ENCODE measurements at places on chromosomes 1 and 21.

DNA sequence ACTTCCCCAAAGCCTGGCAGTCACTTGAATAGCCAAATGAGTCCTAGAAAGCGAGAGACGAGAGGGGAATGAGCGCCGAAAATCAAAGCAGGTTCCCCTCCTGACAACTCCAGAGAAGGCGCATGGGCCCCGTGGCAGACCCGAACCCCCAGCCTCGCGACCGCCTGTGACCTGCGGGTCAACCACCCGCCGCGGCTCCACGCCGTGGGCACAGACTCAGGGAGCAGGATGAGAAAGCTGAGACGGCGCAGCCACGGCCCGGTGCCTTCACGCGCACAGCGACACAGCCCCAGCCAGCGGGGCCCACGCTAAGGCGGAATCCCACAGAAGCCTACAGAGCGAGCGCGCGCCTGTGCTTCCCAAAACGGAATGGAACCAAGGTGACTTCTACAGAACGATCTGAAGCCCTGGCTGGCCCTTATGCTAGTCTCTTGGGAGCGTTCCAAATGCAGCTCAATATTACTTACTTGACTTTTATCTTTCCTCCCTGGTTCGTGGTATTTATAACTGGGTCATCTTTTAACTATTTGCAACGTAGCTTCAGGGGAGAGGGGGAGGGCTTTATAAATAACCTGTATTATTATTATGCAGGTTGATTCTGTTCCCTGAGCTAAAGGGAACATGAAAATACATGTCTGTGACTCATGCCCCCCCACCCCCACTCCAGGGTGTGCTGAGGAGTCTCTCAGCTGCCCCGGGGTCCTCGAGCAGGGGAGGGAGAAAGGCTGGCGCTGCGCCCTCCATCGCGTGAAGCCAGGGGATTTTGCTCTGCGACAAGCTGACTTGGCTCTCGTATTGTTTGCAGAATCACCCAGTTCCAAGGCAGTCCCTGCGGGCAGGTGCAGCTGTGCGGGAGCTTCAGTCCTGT is 1.7 kb downstream of the TSPEAR start:
- DNase-seq = peak; percentile 9

DNA sequence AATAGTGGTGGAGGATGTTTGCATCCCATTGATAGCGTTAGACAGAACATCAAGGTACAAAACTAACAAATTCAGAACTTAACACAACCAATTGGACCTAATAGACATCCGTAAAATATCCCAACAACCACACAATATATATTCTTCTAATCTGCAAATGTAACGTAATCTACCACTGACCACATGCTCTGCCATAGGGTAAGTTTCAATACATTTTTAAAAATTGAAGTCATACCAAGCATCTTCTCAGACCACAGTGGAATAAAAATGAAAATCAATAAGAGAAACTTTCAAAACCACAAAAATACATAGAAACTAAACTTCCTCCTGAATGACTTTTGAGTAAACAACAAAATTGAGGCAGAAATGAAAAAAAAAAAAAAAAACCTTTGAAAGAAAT is 1087.5 kb downstream of the KCNT2 start:
- DNase-seq = no peak

- no peak for DNase-seq
Observed at GRCh38 chr1:31143455-31143854, 77.9 kb upstream of the PUM1 start.

DNA sequence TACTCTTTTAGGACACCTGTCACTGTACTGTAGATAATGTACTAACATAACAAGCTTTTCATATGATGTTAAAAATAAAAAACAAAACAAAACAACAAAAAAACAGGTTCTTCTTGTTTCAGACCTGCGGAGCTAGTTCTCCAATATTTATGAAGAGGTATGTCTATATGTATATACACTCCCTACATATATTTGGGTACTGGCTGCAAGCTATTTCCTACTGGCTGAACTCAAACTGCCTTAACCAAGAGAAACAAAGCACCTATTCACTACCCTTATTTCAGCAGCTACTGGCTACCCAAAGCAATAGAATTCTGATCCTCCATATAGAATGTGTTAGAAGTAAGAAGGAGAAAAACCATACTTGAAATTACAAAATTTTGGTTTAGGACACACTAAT is 73.5 kb downstream of the ABL2 start:
- no peak for DNase-seq

GRCh38 chr1:217484871-217485270 is 146.0 kb downstream of the GPATCH2 start:
- DNase-seq = no peak

GRCh38 chr1:219945795-219946194 is 17.4 kb upstream of the SLC30A10 start:
- no peak for DNase-seq

DNA sequence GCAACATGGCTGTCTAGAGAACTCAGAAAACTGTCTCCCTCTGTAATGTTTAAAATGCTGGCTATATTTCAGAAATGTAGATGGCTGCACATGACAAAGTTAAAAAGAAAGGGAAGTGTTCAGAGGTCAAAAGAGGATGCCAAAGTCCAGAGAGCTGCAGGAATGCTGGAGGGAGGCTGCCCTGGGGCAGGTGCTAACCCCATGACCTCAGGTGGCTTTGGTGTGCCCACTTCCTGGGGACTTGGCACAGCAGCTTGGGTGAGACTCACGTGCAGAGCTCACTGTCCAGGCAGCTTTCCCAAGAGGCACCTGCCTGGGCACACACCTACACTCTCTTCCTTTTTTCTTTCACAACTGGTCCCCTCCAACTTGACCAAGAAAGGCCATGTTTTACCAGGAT is 256.4 kb downstream of the KCNJ6 start:
- DNase-seq = no peak

DNA sequence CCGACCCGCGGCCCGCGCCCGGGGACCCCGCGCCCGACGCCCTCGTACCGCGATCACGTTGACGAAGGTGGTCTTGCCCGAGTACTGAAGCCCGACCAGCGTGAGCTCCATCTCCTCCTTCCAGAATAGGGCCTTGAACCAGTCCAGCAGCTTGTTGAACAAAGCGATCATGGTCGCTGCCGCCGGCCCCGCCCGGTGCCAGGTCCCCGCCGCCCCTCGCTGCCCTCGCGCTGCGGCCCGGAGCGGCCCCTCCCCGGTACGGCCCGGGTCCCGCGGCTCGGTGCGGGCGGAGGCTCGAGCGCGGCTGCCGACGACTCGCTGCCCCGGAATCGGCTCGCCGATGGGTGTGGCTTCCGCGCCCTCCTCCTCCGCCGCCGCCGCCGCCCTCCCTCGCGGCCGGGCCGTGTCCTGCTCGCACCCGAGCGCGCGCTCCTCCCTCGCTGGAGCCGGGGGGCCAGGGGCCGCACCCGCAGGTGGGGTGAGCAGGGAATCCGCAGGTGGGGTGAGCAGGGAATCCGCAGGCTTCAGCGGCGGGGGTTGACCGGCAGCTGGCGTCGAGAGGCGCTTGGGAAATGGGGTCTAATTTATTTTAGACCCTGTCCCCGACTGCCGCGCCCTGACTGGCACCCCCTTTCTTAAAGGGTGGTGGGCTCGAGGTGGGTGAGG is at the start of gene ARL8A:
TSS of gene ARL8A (minus strand) at position 336 of the 666 bp plus-strand sequence. CDS start at position 171, 165 bp downstream.
- DNase-seq = peak; percentile 45

GRCh38 chr1:179937668-179938254 is 16.8 kb upstream of the CEP350 start:
- peak; percentile 7 for DNase-seq

DNA sequence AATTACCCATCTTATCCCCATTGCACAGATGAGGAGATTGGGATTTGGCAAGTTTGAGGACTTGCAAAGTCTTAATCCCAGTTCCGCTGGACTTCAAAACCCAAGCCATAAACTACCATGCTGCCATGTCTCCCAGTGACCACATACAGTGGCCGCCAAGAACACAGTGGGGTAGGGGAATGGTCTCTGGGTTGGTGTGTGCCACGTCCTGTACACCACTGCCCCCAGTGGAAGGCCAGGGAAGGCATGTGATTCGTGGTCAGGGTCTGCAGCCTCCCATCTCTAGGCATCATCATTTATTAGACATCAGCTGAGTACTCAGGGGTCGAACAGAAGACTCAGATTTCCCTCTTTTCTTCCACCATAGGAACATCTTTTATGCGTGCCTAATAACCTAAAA is 76.0 kb downstream of the MAN1C1 start:
- DNase-seq = no peak

GRCh38 chr21:26553898-26554297 is 19.2 kb downstream of the CYYR1 start:
- DNase-seq = no peak

DNA sequence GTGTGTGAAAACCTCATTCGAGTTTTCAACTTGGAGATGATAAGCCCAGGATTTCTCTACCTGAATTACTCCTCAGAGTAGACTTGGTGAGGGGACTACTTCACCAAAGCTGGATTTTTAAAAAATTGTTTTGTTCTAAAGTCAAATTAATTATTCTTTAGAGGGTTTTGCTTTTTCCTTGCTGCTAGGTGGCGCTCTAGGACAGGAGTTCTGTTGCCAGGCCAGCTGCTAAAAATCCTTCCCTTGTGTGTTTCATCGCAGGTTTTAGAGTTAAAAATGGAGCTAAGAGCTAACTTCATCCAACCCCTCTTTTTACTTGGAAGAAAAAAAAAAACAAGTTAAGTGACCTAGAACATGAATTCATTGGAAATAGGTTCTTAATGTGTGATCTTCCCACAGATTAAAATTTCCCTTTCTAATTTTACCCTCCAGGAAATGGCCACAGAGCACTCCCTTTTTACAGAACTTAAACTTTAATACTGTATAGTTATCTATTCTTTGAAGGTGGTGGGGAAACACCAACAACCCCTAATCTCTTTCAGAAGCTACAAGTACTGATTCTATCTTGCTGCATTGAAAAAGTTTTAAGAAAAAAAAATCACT is 36.7 kb upstream of the FAM163A start:
- DNase-seq = peak; percentile 70

DNA sequence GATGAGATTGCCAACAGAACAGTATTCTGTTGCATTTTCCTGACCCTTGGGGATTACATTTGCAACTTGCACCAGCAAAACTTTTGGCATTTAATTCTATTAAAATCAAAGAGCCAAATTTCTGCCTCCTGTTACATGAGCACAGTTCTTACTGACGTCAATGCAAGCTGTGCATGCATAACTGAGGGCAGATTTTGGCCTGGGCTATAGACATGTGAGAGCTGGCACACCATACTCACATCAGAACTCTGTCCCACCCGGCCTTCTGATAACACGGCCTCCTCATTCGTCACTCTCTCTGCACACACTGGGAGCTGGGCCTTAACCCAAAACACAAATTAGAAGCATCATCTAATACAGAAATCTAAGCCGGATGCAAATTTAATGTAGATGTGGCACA is 31.5 kb downstream of the PAPPA2 start:
- DNase-seq = no peak

DNA sequence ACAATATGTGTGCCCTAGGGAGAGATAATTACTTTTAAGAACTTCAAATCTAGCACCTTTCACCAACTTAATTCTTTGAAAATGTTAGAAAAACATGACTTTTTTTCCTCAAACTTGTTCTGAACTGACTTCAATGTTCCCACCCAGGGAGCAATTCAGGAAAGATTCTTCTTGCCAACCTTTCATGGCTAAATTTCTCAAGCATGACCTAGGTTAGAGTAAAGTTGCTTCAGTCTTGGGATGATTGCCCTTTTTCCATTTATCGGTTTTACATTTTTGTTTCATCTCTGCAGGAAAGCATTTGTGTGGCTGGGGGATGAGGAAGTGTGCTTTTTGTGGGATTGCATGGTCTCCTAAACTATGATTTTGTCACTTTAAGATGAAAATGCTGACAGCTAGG is 647.7 kb downstream of the LTN1 start:
- DNase-seq = no peak

DNA sequence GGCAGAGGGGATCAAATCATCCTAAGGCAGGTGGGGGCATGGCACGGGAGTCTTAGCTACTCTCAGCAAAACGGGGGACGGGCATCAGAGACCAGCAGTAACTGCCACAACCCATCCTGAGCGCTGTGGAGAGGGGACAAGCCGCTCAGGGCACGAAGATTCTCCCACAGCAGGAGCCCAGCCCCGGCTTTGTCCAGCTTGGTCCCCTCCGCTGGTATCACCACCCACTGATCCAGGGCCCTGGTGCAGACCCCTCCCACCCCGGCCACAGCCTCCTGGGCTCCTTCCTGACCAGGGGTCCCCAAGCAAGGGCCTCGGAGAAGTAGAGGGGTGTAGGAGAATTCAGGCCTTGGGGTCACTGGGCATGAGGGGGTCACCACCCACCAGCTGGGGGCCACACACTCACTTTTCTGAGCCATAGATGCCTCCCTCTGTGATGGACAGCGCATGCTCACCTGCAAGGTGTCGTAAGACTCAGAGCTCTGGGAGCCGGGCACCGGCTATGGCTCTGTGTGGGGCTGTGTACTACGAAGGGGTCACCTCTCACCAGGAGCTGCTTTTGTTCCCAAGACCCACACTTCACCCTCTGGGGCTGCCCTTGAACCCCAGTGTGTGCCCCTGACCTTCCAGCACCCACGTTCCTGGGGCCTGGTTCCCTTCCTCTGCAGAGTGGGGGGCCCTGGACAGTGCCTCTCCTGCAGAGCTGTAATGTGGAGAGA is 2.3 kb upstream of the SMIM1 start:
- no peak for DNase-seq

DNA sequence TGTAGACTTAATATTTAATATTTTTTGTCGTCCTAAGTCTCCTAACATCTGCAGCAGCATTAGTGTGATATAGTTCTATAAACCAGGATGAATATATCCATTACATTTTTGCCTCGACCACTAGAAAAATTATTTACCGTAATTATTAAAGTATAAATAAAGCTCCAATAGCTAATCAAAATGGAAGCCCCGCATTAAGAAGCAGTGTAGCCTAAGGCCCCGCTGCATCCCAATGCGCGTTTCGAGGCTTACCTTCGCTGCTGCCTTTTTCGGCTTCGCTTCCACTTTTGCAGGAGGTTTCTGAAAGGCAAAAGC is 891 bp downstream of the HMGN1 start:
- DNase-seq = no peak

DNA sequence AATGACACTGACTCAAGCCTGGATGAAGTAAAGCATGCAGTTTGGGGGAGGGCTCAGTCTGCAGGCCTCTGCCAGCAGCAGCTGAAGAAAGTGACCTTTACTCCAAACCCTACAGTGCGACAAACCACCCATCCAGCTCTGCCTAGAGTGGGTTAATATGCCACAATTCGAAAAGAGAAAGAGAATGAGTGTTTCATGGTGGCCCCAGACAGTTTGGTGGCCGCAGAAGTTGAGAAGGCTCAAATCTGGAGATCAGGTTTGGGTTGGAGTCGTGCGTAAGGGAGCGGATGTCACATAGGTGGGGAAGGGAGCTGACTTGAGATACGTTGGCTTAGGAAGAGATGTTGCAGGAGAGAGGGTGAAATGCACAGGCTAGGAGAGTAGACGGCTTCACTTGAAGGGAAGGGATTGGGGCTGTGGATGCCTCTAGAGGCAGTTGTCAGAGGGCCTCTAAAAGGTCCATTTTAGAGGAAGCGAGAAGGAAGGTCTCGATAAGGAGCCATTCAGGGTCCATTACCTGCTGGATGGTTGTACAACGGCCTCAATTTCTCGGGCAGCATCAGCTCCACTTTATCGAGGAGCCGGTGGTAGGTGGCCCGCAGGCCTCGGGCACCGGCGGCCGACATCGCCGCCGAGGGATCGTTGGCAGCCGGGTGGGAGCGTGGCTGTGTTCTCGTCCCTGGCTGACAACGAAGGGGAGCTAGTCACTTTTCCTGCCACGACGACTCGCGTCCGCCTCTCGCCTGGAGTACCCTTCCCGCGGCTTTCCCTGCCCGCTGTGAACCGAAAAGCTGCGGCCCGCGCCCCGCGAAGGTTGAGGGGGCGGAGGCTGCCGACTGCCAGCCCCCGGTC is 1.0 kb upstream of the DCAF6 start:
- peak; percentile 44 for DNase-seq
